Heart left ventricle (tissue), 16 donors: ENCODE measurements at places on chromosomes 4 and X. TPM values are rescaled to one million over a fixed set of nuclear protein-coding genes. Genes with fewer than 3 reads are reported as not detected.

The ZCCHC18 gene
- 0.14 TPM for total RNA-seq

The PRRG3 gene
- 1.6 TPM for total RNA-seq

The S100G gene
- total RNA-seq, result not detected

The NAP1L2 gene
- total RNA-seq, result 13.0 TPM

The CLDN22 gene
- not detected for total RNA-seq

The XG gene
- not detected for total RNA-seq

The CCDC158 gene
- total RNA-seq, result not detected

The UCP1 gene
- not detected for total RNA-seq

- no peak for DNase-seq
Observed at GRCh38 chrX:24245202-24245601, 68.7 kb downstream of the SUPT20HL2 start.

DNA sequence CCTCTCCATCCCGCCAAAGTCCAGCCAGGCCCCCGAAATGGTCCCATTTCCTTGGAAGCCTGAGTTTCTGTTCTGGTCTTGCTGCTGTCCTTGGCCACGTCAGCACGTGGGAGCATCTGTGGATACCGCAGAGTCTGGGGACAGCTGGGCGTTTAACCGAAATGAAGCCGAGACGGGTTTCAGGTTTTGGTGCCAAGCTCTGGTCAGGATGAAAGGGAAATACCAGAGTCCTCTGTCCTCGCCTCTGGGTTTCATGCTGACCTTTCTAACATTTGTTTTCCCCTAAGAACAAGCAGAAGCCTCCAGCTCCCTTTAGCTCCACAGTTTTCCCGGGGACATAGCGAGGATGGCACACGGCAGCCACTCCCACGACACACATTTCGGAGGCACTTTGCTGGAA lies 19.7 kb downstream of the SHOX start:
- no peak for DNase-seq

DNA sequence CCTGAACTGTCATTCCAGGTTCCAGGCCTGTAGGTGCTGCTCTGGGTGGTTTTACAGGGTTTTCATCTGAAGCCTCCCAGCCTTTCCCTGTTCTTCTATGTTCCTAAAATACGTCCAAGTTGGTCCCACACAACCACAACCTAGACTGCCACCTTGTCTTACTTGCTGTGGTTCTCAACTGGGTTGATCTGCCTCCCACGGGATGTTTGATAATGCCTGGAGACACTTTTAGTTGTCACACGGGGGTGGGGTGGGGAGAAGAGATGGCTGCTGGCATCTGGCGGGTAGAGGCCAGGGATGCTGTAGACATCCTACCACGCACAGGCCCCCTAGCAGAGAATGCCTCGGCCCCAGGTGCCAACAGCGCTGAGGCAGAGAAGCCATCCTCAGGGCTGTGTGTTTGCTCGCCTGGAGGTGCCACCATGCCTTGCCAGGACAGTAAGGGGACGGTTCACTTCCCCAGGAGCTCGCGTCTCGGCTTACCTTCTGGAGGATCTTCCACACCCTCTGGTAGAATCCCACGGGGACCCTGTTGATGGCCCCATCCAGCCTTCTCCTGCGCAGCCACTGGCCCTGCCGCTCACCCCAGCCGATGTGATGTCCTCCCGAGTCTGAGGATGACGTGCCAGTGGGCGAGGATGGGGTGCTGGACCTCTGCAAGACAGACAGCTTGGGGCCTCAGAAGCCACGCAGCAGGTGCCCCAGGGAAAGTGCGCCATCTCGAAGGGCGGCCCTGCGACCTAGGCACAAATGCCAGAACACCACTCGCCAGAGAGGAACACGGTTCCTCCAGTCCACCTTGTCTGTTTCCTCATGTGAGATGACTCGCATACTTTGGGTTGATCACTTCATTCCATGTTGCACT lies 87.0 kb downstream of the PHKA2 start:
- no peak for DNase-seq

DNA sequence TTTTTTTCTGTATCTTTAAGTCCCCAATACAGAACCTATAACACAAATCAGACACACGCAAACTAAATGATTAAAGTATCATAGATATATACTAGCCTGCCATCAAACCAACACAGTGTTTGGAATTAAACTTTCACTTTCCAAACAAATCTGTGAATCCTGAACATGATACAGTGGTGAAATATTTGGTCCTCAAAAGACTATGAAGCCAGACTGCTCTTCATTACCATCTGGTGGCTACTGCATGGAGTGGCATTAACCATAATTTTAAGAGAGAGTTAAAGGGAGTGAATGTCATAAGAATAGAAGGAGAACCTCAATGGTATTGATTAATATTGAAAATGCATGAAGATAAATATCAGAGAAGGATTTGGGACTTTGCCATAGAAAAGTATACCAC lies 9.2 kb upstream of the GABRA4 start:
- no peak for DNase-seq

DNA sequence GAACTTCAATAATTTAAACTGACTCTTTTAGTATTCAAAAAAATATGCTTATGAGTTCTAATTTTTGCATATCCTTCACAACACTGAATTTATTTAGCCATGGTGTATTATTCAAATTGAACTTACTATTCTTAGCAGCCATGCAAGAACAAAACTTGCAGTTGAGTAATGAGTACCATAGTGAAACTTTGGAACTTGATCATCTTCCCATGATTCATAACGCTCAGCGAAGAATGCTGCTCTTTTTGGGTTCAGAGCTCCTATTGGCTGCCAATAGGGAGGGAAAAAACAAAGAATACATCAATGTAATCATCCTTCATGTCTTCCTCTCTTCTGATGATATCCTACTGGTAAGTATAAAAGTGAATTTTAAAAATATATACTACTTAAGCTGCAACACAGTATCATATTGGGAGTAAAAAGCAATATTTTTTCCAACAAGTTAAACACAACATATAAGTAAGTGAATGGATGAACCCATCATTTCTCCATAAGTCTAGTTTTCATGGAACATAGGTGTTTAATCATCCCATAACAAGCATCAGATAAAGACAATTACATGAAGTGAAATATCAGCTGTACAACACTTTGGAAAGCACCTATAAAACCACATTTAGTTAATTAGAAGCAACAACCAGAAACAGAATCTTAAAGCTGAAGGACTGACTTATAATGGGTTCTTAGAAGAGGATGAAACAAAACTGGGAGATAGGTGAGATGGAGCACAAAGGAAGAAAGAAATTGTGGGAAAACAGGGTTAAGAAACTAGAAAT lies 145.2 kb upstream of the MAB21L2 start:
- no peak for DNase-seq

DNA sequence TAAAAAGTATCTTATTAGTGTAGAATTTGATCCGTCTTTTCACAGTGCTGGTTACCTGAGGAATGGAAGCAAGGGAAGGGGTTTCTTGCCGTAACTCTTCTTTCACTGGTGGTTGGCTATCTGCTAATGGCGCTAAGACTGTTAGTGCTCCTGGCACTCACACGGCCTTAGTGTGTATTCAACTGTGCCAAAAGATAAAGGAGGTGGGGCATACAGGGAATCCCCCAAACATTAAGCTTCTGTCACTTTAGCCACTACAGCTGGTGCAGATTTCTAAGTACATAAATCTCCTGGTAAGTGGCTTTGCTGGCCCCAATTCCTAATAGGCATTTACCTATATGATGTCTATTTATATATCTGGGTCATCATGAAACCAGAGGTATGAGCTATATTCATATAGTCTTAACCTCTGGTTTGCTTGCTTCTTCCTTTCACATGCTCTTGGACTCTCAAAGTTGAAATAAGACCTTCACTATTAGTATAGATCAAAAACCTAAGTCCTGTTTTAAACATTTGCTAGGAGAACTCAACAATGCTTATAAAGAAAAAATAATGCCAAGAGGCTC lies 95.1 kb downstream of the TSPAN7 start:
- no peak for DNase-seq

GRCh38 chr4:29304595-29304994 lies 1415.6 kb upstream of the PCDH7 start:
- no peak for DNase-seq

GRCh38 chr4:168531305-168531704 lies 34.5 kb downstream of the PALLD start:
- DNase-seq, result no peak

DNA sequence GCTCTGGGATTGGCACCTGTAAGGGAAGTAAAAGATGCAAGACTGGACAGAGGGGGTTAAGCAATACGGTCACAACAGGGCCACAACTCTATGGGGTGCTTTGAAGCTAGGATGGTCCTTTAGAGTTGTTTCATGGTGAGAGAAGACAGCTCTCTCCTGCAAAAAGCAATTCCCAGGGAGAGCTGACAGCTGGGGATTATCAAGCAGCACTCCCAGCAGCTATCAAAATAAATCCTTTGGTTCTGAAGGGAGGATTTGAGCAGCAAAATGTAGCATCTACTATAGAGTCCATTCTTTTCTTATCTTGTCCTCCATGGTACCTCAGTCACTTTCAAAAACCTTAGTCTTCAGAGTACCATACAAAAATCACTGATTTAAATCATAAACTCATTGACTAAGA lies 35.1 kb upstream of the AP1AR start:
- no peak for DNase-seq

DNA sequence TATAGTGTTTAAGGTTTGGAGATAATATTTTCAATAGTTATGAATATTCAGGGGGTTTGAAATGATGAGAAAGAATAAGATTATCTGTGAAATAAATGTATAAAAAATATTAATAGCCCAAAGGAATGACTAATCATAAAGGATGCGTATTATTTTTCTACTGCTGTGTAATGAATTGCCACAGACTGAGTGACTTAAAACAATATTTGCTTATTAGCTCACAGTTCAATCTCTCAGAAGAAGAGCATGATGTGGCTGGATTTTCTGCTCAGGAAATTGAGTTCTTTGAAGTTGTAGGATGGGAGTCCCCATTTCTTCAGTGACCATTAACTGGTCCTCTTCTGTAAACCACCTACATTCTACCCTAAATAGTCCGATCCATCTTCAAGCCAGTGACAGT lies 1680.8 kb upstream of the AGA start:
- DNase-seq, result no peak

DNA sequence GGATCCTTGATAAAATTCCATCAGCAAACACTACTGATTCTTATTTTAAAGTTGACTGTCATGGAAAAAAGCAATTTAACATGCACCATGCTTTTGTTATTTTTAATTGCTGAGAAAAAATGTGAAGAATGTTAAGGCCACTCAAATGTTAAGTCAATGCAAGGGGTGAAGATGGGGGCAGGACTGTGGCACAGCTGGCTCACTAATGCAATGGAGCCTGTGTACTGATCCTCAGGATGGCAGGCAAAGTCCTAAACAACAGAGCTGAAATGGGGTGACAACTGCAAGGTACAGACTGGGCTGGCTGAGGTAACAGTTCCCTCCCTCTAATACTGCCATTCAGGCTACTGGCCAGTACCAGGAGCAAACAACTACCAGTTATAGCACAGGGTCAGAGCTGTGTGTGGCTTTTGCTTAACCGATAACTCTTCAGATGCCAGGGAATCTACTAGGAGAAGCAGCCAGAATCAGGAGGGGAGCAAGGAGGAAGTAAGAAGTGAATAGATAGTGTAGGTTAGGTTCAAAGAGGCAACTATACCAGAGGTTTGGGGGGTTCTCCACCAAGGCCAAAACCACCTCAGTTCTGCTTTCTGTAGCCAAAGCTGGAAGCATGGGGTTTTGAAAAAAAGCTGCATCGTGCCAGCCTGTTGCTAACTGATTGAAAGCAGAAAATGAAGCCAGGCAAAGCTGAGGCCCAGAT lies 372.6 kb downstream of the OPHN1 start:
- no peak for DNase-seq

GRCh38 chr4:148346657-148347056 lies 95.6 kb downstream of the NR3C2 start:
- no peak for DNase-seq

DNA sequence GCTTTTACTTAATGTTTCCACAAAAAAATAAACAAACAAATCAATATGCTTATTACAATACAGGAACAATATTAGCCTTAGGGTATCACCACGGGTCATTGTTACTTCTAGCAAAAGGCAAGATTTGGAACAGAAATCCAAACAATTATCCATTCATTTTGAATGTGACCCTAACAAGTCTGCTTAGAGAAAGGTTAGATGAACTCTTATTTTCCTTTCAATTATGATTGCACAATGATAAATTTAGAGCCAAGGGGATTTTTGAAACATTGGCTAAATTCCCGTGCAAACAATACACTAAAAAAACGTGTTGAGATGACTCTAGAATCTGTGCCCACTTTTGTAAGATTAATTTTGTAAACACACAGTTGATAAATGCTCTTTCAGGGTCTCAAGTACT lies 474.7 kb downstream of the PCDH7 start:
- DNase-seq, result no peak

DNA sequence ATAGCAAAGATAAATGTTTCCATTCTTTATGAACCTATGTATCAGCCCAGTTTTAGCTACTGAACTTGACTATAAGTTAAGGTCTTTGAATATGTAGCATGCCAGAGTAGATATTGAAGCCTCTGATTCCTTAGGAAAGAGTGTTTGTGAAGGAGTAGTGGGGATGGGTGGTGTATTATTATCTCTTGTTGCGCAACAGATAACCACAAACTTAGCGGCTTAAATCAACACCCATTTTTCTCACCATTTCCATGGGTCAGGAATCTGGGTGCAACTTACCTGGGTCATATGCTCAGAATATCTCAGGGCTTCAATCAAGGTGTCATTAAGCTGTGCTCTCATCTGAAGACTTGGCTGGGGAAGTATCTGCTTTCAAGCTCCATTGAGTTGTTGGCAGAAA lies 251.4 kb upstream of the PUDP start:
- no peak for DNase-seq

DNA sequence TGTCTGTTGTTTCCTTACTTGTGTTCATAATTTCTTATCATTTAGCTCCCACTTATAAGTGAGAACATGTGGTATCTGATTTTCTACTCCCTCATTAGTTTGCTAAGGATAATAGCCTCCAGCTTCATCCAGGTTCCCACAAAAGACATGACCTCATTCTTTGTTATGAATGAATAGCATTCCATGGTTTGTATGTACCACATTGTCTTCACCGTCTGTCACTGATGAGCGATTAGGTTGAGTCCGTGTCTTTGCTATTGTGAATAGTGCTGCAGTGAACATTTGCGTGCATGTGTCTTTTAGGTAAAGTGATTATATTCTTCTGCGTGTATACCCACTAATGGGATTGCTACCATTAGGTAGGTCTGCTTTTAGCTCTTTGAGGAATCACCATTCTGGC lies 624.3 kb upstream of the EPHA5 start:
- DNase-seq, result no peak

GRCh38 chr4:14856934-14857235 lies 145.4 kb upstream of the CPEB2 start:
- DNase-seq, result no peak

DNA sequence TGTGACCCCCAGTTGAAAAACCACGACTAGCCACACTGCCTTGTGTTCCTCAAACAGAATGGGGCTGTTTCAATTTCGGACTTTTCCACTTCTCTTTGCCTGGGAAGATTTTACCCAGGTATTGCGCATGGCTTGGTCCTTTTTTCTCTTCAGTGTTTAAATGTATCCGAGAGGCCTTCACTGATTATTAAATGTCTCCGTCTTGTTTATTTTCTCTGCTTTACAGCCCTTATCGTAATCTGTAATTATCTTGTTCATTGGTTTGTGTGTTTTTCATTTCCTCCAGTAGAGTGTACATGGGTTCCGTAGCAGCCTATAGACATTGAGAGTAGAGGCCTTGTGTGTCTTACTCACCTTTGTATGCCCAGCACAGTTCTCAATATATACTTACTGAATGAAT lies 2.4 kb downstream of the MOSPD2 start:
- no peak for DNase-seq
